ENCODE measurements at places on chromosomes 3 and 15.

- no peak for DNase-seq
Measured at GRCh38 chr15:57697588-57697987, 8.9 kb upstream of the POLR2M start.

DNA sequence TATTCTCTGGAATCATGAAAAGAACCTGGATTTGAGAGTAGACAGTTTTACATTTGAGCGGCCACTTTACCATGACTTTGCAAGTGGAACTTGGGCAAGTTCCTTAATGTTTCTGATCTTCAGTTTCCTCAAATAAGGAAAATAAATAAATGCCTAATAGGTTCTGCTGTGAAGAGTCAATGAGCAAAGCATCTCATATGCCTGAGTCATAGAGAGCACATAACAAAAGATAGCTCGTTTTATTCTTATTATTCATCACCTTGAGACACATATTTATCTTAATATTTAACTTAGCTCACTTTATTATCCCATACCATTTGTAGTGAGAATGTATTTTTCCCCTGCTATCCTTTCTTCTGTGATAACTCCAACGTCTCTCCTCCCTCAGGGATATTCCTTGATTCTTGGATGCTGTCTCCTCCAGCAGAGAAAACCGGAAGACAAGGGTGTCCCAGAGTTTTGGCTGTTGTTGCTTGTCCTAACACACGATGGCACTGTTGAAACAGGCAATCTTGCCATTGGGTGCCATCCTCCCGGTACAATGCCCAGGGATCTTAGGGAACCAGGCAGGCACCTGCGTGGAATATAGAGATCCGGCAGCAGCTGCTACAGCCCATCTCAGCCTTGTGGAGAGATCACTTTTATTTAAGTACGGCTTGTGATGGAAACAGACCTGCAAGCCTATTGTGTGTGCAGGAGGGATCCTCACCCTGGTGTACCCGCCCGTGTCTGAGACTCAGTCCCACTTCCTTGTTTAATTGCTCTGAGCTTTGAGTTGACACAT lies 33.3 kb upstream of the VPS33B start:
- DNase-seq = peak; percentile 15

GRCh38 chr15:86840996-86841395 lies 761.3 kb downstream of the AGBL1 start:
- DNase-seq = no peak

DNA sequence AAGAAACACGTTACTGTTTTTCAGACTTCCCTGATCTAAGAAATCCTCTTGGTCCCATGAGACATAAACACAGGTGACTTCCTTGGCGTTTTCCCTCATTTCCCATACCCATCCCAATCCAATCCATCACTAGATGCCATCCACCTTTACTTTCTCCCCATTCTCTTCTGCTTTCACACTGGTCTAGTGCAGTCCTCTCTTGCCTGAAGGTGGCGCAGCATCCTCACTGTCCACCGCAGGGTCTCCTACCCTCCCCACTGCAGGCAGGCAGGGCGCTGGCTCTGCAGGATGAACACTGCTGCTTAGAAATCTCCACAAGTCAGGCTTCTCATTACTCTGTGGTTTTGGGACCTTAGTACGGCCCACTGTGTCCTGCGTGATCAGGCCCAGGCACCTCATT lies 58.2 kb downstream of the RAB7A start:
- no peak for DNase-seq

DNA sequence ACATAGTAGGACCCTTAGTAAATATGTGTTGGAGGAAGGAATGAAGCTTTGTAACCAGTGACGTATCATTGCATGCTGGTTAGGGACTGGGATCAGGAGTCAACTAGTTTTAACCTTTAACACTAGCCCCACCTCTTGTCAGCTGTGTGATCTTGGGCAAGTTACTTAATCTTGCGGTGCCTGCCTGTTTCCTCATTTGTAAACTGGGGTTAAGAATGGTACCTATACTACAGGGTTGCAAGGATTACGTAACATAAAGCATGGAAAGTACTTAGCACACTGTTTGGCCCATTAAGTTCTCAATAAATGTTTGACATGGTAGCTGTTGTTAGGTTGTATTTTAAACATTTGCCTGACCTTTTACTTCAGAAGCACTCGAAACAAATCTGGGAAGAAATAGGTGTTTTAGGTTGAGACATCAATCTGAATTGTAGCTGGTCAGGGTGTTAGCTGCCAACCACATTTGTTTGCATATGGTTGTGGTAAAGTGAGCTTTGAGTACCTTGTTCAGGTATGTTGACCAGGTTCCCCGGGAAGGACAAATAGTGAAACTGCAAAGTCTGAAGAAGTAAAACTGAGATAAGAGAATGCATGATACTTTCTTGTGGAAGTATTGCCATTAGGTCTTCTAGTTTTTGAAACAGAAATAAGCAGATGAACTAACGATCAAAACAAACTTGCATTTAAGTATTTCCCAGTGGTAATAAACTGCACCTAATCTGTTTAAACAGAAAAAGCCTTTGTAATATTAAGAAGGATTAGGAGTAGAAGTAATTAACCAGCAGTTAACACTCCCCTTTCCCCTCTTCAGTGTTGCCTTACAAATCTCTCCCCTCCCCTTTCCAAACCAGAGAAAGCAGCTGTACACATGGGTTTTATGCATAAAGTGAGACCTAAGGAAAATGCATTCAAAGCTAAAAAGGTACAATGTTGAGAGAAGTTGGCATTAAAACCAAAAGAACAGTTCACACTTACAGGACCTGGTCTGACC lies 25.8 kb upstream of the SCAANT1 start:
- DNase-seq = no peak

- no peak for DNase-seq
Measured at GRCh38 chr3:128307781-128308469, 154.6 kb downstream of the EEFSEC start.

- no peak for DNase-seq
Measured at GRCh38 chr3:103511891-103512290, 1077.1 kb downstream of the ZPLD1 start.

All from right renal pelvis (tissue), 4 donors.